ENCODE measurements at places on chromosomes 7 and 10. TPM values are rescaled to one million over a fixed set of nuclear protein-coding genes. Genes with fewer than 3 reads are reported as not detected.

Gene OGDHL
- total RNA-seq, result 0.75 TPM

Gene ETV1
- not detected for total RNA-seq

Gene STEAP1B
- total RNA-seq, result not detected

Gene WEE2
- not detected for total RNA-seq

Gene EVX1
- not detected for total RNA-seq

- peaks cover 8% of the 10 kb centered on the region for H3K4me1 ChIP-seq
- H3K27ac ChIP-seq, result no peak overlapping the region
- no peaks in the 10 kb centered on the region for H3K36me3 ChIP-seq
- DNase-seq, result no peak
These were observed 170.8 kb upstream of the DGKB start for GRCh38 chr7:15073301-15073700.

- no peaks in the 10 kb centered on the region for H3K27me3 ChIP-seq
- H3K27ac ChIP-seq, result no peak overlapping the region
- no peaks in the 10 kb centered on the region for H3K36me3 ChIP-seq
- no peak for DNase-seq
- H3K4me1 ChIP-seq, result no peaks in the 10 kb centered on the region
- H3K4me3 ChIP-seq, result no peak overlapping the region
These were observed 120.7 kb downstream of the MKX start for GRCh38 chr10:27624941-27625340.

- H3K4me3 ChIP-seq, result no peak overlapping the region
- DNase-seq, result no peak
- no peaks in the 10 kb centered on the region for H3K27me3 ChIP-seq
- no peaks in the 10 kb centered on the region for H3K4me1 ChIP-seq
- no peaks in the 10 kb centered on the region for H3K36me3 ChIP-seq
- no peak overlapping the region for H3K27ac ChIP-seq
These were observed 306.3 kb downstream of the C7orf25 start for GRCh38 chr7:42605406-42606192.

GRCh38 chr10:73768881-73769280 is 13.0 kb upstream of the CHCHD1 start:
- no peaks in the 10 kb centered on the region for H3K27me3 ChIP-seq
- H3K27ac ChIP-seq, result peak overlapping the region; percentile 59
- H3K36me3 ChIP-seq, result peaks cover 24% of the 10 kb centered on the region
- peak; percentile 81 for DNase-seq
- H3K4me1 ChIP-seq, result peaks cover 33% of the 10 kb centered on the region

- no peak overlapping the region for H3K4me3 ChIP-seq
- no peaks in the 10 kb centered on the region for H3K36me3 ChIP-seq
- H3K4me1 ChIP-seq, result no peaks in the 10 kb centered on the region
- no peaks in the 10 kb centered on the region for H3K27me3 ChIP-seq
- DNase-seq, result no peak
These were observed 7.7 kb downstream of the SH2D4B start for GRCh38 chr10:80545258-80545881.

GRCh38 chr7:47254081-47254977 is 327.6 kb downstream of the TNS3 start:
- H3K4me1 ChIP-seq, result no peaks in the 10 kb centered on the region
- no peak for DNase-seq
- H3K36me3 ChIP-seq, result no peaks in the 10 kb centered on the region
- H3K27me3 ChIP-seq, result no peaks in the 10 kb centered on the region
- H3K4me3 ChIP-seq, result no peak overlapping the region

DNA sequence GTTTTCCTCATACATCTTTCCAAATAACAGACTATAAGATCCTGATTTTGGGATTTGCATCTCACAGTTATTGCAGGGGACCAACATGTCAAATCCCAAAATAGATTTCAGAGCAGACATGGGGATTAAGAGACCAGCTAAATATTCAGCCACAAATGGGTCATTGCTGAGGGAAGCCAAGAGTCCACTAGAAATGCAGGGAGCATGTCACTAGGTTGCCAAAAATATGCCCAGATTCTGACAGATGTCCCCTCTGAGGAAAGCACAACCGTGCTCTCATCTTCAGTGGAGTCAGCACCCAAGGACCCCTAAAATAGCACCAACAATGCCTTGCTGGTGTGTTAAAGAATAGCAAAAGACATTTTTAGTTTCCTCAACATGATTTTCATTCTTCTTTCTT is 56.2 kb upstream of the AGK start:
- H3K27me3 ChIP-seq, result no peaks in the 10 kb centered on the region
- H3K36me3 ChIP-seq, result no peaks in the 10 kb centered on the region
- DNase-seq, result no peak
- no peaks in the 10 kb centered on the region for H3K4me1 ChIP-seq
- no peak overlapping the region for H3K27ac ChIP-seq

DNA sequence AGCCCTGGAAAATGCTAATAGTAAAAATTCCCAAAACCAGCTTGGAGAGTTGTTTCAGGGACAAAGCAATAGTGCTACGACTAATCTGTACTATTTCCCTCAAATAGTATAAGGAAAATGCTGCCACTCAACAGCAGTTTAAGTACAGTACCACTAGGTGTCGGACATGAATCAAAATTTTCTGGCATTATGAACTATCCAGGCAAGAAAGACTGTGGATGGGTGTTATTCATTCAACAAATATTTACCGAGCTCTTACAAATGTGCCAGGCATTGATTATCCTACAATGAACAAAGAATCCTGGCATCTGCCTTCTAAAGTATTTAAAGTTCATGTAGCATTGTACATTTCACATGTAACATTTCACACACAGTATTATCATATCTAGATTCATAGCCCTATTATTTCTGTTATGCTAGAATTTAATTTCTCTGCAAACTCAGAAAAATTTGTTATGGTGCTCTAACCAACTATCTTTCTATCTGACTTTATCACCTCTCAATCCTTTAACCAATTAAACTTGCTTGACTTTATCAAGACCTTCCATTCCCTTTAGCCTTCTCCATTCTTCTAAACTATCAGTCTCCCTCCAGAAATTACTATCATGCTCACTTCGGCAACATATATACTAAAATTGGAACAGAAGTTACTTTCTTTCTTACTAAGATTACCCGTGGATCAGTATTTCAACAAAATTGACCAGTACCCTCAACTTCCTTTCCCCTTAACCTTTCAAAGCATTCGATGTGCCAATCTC is 80.6 kb downstream of the ARHGAP21 start:
- peak; percentile 69 for DNase-seq
- no peaks in the 10 kb centered on the region for H3K27me3 ChIP-seq
- no peaks in the 10 kb centered on the region for H3K4me1 ChIP-seq
- H3K27ac ChIP-seq, result no peak overlapping the region
- H3K4me3 ChIP-seq, result no peak overlapping the region
